Naive thymus-derived CD8-positive, alpha-beta T cell (primary cell): ENCODE measurements at places on chromosomes 1 and 21. TPM values are rescaled to one million over a fixed set of nuclear protein-coding genes. Genes with fewer than 3 reads are reported as not detected.

Gene MX2
- 27.8 TPM for polyA plus RNA-seq

DNA sequence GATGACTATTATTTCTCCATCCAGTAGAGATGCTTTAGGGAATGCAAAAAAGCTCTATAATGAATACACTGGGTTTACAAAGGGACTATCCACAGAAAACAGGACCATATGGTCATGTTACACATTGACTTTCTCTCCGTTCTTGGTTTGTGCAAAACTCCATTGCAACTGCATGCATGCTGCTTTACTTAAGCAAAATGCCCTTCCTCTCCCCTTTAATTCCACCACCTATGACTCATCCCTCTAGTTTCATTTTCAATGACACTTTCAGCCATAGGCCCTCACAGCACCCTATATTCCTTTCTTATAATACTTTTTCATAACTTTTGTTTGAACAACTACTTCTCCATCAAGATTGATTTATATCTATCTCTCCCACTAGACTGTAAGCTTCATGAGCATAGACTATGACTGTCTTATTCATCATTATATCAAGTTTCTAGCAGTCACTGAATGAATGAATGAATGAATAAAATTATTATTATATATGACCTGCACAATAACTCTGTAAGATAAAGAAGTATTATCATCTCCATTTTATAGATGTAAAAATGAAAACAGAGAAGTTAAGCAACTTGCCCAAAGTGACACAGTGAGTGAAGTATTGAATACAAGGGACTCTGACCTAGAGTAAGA, 248.9 kb downstream of the PLPP3 start:
- H3K36me3 ChIP-seq = no peaks in the 10 kb centered on the region
- H3K4me3 ChIP-seq = no peak overlapping the region

Gene PRAMEF14
- not detected for polyA plus RNA-seq

GRCh38 chr1:2644591-2645101, 11.8 kb upstream of the MMEL1 start:
- H3K27ac ChIP-seq = no peak overlapping the region
- DNase-seq = no peak
- H3K36me3 ChIP-seq = peaks cover 3% of the 10 kb centered on the region

Gene CMPK1
- polyA plus RNA-seq = 189 TPM

- H3K36me3 ChIP-seq = no peaks in the 10 kb centered on the region
- H3K4me1 ChIP-seq = no peaks in the 10 kb centered on the region
- H3K27me3 ChIP-seq = no peaks in the 10 kb centered on the region
- no peak overlapping the region for H3K27ac ChIP-seq
Observed at GRCh38 chr1:113747376-113747775, 11.9 kb downstream of the PHTF1 start.

Gene DYRK1A
- polyA plus RNA-seq = 5.4 TPM
